ENCODE measurements at places on chromosomes 1 and 21.

DNA sequence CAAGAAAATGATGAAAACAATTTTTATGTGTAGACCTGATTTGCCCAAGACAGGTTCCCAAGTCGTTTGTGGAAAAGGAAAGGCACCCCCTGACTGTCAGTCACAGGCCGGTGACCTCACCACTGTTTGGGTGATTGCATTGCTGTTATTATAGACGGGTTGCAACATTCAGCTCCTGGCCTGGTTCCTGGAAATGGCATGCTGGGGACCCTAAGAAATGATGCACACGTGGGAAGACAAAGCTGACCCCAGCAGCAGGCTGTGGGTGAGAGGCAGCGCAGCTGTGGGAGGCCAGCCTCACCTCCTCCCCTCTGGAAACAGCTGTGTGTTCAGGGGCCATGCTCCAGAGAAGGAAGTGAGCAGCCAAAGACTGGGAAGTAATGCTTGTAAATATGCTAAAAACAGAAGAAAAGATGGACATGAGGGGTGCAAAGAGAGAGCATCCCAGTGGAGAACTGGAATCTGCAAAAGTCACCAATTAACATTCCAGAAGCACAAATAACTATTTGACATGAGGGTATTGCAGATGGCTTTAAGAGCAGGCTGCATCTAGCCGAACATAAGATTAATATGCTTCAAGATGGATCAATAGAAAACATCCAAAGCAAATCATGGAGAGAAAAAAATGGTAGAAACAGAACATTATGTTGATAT lies 23.4 kb upstream of the ABCG1 start:
- DNase-seq, result no peak

DNA sequence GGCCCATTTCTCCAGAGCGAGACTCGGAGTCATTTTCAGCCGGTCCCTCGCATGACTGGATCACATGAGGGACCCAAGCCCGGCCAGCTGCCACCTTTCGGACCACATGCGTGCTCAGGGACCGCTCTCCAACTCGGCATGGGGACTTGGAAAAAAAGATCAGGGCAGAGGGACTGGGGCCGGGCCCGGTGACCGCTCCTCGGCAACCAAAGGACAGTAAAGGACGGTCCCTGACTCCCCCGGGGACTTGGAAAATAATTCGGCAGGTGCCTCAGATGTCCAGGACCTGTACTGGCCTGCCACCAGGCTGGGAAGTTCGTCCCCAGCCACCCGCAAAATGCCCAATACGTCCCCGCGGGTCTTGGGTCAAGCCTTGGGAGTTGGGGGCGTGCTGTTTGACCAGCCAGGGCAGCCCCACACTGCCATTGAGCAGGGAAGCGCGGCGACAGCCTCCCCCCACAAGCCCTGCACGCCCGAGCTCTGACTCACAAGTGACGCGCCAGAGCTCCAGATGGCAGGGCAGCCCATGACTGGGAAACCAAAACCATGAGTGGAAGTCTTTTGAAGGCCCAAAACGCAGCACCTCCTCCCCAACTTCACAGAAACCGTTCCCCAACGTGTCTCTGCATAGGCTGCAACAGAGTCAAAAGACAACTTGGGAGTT lies 134.5 kb downstream of the LIPI start:
- no peak for DNase-seq

DNA sequence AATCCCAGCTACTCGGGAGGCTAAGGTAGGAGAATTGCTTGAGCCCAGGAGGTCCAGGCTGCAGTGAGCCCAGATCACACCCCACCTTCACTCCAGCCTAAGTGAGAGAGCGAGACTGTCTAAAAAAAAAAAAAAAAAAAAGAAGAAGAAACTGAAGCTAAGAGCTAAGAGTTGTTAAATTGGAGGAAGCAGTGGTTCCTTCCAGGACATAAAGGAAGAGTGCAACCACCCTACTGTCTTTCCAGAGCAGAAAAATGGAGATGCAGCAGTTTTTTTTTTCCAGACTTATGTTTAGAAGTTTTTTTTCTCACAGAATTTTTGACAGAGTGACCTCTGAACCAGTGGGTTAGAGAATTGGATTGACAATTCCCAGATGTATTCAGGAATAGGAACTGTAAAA lies 88.7 kb downstream of the HLX start:
- DNase-seq, result no peak

GRCh38 chr1:63787875-63788274 lies 14.1 kb downstream of the ROR1 start:
- DNase-seq, result no peak

GRCh38 chr21:42666023-42666747 lies 12.8 kb downstream of the PDE9A start:
- no peak for DNase-seq

DNA sequence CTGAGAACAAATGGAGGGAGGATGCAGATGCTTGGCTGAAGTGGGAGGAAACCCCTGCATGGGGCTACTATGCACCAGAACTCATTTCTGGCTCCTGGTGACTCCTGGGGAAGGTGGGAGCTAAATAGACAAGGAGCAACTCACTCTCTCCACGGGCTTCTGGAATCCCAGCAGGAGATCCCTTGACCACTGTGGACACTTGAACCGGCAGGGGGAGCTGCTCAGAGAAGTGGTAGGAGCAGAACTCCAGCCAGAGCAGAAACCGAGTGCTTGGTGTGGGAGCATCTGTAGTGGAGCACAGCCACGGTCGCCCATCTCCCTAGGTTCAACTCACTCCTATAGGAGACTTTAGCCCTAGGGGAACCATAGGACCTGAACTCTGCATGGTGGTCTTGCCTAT lies 205.6 kb upstream of the GJB5 start:
- DNase-seq, result no peak

DNA sequence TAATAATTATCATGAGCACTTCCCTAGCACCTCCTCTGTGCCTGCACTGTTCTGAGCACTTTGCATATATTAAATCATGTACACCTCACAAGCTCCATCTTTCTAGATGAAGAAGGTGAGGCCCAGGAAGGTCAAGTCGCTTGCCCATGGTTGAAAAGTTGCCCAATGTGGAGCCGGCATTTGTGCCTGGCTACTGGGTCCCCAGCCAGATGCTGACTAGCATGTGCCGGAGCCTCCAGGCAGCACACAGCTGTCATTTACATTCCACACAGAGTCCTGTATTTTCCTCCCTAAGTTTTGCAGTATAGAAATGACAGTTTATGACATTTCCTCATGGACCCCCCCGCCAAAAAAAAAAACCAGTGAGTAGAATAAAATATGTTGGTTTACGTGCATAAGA lies 94.3 kb downstream of the BCAR3 start:
- DNase-seq, result no peak

GRCh38 chr1:79875187-79875586 lies 868.7 kb upstream of the ADGRL4 start:
- no peak for DNase-seq

DNA sequence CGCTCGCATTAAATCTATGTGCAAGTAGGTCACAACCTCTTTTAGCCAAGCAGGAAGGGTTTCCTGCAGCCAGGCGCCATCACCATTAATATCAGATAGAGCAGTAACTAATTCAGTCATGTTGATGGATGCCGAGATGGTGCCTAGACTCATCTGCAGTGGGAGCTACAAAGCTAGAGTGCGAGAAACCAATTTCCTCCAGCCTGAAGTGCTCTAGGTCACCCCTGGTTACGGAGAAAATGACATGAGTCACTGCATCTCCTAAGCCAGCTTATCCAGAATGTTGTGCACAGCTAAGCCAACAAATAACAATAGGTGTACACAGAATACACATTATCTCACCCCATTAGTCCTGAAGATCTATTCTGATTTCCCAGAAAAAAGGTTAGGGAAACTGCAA lies 36.0 kb downstream of the OVAAL start:
- DNase-seq, result no peak

DNA sequence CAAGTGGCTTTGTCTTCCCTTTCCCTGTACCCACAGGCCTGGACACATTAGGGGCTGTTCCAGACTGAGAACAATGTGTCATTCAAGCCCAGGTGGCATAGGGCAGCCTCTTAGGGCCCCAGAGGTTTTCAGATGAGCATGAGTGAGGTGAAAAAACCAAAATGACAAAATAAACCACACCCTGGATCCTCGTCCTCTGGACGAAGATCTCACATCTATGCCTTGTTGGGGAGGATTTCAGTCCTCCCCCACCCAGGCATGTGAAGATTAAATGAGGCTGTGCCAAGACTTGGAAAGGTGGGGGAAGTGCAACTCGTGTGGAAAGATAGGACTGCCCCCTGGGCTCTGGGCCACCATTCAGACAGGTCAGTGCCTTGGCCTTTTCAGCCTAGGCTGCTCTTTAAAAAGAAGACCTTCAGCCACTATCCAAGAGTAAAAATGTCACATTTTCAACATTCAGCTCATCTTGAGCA lies 32.8 kb upstream of the IL19 start:
- DNase-seq, result no peak

GRCh38 chr1:14699620-14700019 lies 101.1 kb downstream of the KAZN start:
- DNase-seq, result no peak

DNA sequence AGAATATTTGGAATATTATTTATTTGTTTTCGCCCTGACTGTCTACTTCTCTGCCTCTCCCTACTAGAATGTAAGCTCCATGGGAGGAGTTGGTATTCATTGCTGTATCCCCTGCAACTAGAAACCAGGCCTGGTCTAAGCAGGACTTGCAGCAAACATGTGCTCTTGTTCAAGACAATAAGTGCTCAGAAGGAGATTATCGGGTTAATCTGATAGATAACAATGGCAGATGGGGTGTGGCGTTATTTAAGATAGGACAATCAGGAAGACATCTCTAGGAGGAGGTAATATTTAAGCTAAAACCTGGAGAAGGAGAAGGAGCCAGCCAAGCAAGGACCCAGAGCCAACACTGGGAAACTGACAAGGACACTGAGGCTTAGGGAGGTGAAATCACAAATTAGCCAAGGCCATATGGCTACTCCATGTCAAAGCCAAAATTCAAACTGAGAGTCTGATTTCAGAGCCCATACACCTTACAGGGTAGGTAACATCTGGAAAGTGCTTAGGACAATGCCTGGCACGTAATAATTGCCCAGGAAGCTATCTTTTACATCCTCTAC lies 41.5 kb downstream of the STYXL2 start:
- DNase-seq, result no peak

DNA sequence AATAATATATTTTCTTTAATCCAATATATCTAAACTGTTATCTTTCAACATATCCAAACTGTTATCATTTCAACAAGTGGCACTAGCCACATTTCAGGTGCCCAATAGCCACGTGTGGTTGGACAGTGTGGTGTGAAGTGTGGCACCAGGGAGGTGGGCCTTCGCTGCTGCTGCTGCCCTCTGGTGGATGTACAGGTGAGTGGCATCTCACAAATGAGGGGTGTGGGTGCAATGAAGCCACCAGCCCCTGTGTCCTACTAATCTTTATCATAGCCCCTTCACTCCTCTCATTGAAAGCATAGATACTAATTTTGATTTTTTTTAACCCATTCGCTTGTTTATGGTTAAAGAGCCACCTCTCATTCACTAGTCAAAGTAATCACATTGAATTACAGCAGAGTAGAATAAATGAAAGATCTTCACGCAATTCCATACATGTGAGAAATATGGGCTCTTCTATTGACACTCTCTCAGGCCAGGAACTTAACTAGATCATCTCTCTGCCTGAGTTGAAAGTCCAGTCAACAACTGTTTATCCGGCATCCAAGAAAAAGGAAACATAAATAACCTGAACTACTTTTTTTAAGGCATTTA lies 499.2 kb downstream of the OMA1 start:
- DNase-seq, result peak; percentile 11

DNA sequence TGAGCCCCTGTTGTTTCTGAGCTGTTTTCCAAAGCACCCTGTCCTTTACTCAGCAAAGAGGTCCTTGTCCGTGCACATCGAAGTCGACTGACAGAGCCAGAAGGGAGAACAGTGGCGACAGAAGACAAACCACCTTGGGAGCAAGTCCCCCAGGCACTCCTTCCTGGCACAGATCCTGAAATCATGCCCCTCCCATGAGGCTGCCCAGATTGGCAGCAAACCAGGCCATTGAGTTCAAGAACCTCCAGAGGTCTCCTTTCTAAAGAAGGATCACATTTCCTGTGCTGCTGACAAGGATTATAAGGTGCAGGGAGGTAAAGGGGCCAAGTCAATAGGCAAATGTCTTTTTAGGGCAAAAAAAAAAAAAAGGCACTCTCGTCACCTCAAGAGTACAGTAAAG lies 84.7 kb upstream of the HIVEP3 start:
- DNase-seq, result no peak
